Right lobe of liver (tissue), 6 donors: ENCODE measurements at places on chromosomes 7 and 10. TPM values are rescaled to one million over a fixed set of nuclear protein-coding genes. Genes with fewer than 3 reads are reported as not detected.

GRCh38 chr10:113301342-113301984 is 251.4 kb upstream of the HABP2 start:
- no peak for DNase-seq

- no peak for DNase-seq
Measured at GRCh38 chr7:55595511-55595910, 23.2 kb upstream of the VOPP1 start.

GRCh38 chr7:157877298-157878090 is 540.7 kb downstream of the DNAJB6 start:
- DNase-seq: no peak

GRCh38 chr10:103731609-103732270 is 123.6 kb downstream of the SH3PXD2A start:
- DNase-seq: no peak

DNA sequence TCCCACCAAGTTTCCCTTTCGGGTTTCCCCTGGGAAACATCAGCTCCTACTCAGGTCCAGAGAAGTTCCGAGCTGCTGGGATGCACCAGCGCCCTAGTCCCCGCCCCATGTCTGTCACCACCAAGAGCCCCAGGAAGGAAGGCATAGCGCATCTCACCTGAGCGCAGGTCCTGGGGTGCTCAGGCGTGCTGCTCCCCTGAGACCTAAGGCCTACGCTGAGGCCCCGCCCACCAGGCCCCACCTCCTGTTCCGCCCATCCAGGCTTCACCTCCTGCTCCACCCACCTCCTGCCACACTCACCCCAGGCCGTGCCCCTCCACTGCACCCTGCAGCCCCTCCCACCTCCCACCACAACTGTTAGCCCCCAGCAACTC is 1.2 kb upstream of the TFR2 start:
- DNase-seq: peak; percentile 88

- DNase-seq: no peak
Measured at GRCh38 chr10:19762026-19762425, 54.2 kb upstream of the PLXDC2 start.

GRCh38 chr7:18364396-18364795 is 131.2 kb upstream of the HDAC9 start:
- DNase-seq: no peak

GRCh38 chr7:95788884-95789283 is 16.5 kb downstream of the DYNC1I1 start:
- no peak for DNase-seq

GRCh38 chr7:83691095-83691494 is 42.2 kb upstream of the SEMA3E start:
- no peak for DNase-seq

Gene KIN
- total RNA-seq: 2.4 TPM

Gene ENO4
- total RNA-seq: not detected

Gene MKI67
- 1.2 TPM for total RNA-seq

Gene TMEM176A
- 655 TPM for total RNA-seq

Gene CCL24
- not detected for total RNA-seq
